ENCODE measurements at places on chromosomes 16 and 17.
A peak's percentile ranks its signal among the peaks of the same experiment; 100 is the strongest.

DNA sequence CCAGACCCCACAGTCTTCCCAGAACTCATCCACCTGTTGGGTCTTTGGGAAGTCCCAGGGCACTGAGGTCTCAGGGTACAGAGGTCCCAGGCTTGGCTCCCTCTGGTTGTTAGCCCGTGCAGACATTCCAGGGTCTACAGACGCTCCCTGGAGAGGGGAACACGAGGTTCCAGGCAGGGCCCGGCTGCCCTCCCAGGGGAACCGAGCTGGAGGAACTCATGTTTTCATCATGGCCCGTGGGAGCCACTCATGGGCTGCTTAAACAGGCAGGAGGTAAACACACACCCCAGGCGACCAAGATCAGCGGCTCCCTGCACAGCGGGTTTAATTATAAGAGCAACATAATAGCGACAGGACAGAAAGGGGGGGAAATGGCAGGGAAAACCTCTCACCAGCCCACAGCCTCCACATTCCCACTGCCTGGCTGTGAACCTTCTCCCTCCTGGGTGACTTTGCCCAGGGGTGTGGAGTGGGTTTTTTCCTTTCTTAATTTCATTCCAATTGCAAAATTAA is 36.5 kb downstream of the TRARG1 start:
- DNase-seq, result no peak

DNA sequence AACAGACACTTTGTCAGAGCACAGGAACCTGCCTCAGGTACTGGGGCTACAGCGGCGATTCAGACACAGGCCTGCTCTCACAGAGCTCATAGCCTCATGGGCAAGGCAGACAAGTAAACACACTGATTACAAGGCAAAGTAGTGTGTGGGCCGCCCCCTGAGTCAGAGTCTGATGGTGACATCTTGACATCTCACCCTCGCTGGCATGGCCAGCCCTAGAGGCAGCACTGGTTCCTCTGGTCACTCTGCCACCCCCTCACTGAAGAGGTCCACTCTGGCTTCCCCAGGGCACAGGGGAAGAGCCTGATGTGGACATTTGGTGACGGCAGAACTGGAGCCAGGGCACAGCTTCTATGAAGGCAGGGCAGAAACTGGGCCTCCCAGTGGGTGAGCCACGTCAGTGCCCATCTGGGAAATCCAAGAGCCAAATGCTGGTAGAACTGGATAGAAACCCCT is 32.9 kb upstream of the TOB1 start:
- DNase-seq, result no peak

DNA sequence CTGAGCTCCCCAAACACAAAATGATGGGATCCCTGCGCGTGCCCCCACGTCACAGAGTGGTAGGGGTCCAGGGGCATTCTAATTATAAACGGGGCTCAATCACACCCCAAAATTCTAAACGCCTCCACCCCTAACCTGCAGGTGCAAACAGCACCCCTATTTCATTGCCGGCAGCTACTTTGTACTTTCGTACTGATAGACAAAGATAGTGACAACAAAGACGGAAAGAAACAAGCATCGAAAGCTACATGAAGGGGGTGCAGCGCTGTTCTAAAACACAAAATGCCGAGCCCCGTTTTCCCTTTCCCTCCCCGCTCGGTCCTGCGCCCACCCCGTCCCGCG is 13.9 kb downstream of the MIS12 start:
- DNase-seq, result no peak

GRCh38 chr17:34352191-34352590 is 4.1 kb upstream of the CCL13 start:
- DNase-seq, result no peak

DNA sequence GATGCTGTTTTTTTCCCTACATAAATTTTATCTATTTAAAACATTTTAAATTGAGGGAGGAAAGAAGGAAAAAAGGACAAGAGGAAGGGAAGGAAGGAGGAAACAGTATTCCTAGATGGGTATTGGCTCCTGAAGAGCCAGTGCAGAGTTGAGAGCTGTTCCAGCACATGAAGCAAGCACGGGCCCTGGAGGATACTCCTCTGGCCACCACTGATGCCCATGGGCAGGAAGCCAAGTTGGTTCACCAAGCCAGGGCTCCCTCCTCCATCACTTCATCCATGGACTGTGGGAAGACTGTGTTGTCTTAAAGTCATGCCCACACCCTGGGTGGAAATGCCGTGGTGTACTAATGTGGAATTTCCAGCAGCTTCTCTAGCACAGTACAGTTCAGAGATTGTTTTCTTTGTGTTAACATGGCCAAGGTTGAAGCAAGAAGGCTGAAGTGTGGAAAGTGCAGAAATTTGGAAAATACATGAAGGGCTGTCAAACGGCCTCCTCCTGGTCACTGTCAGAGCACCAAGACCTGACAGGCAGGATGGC is 23.9 kb upstream of the NOS2 start:
- DNase-seq, result no peak

DNA sequence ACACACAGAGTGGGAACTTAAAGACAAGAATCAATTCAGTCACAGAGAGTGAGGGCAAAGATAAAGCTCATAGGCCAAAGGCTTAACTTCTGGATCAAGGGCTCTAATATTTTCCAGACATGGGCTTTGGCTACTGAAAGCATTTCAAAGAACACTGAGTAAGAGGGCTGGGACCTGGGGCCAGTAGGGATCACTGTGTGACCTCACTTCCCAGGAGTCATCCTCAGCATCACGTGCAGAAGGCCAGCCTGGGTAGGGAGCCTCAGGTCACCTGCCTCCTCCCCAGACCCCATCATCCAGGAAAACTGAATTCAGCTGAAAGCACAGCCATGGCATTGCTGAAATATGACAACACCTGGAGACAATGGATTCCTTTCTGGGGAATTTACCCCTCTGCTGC is 163.5 kb downstream of the RAB11FIP4 start:
- DNase-seq, result no peak

DNA sequence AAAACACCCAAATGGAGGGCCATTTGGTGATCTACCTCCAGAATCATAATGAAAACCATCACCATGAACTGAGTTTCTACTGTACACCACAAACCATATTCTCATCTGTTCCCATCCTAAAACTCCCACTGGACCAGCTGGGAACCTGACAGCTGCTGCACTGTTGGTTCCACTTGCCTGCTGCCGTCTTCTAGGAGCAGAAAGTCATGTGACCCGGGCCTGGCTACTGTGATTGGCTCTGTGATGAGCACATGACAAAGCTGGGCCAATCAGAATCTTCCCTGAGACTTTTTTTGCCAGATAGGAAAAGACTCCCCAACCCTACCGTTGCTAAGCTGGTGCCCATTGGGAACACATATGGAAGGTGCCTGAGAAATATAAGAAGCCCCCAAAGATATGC is 264.2 kb downstream of the MRTFB start:
- no peak for DNase-seq

GRCh38 chr17:44385287-44386181 is 3.9 kb downstream of the ITGA2B start:
- DNase-seq, result peak; percentile 86

DNA sequence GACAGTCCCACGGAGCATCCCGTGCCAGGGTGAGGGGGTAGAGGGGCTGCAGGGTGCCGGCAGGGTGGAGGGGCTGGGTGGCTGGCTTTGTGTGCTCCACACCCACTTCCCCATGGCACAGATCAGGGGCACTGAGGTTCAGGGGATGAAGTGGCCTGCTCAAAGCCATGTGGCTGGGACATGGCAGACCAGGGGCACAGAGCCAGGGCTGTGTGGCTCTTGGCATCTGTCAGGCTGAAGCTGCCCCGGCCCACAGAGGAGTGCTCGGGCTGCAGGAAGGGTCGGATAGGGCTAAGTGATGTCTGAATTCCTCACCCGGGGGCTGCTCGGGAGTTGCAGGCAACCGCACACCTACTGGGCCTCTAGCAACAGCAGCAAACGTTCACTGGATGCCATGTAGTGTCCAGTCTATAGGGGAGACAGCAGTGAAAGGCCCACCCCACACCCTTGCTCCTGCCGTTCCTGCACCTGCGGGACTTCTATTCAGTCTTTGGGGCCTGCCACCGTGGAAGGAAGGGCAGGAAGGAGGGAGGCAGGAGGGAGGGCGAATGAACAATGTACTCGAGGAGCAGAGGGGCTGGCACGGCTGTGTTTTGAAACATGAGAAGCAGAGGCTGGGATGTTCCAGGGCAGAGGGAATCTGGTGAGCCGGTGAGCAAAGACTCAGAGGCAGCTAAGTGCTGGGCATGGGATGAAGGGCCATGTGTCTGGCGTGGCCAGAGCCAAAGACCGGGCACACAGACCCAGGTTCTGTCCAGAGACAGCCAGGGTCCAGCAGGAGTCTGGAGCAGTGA is 15.1 kb downstream of the SLC5A10 start:
- DNase-seq, result no peak

- DNase-seq, result no peak
These were observed 31.4 kb downstream of the EPN2 start for GRCh38 chr17:19268611-19269010.

DNA sequence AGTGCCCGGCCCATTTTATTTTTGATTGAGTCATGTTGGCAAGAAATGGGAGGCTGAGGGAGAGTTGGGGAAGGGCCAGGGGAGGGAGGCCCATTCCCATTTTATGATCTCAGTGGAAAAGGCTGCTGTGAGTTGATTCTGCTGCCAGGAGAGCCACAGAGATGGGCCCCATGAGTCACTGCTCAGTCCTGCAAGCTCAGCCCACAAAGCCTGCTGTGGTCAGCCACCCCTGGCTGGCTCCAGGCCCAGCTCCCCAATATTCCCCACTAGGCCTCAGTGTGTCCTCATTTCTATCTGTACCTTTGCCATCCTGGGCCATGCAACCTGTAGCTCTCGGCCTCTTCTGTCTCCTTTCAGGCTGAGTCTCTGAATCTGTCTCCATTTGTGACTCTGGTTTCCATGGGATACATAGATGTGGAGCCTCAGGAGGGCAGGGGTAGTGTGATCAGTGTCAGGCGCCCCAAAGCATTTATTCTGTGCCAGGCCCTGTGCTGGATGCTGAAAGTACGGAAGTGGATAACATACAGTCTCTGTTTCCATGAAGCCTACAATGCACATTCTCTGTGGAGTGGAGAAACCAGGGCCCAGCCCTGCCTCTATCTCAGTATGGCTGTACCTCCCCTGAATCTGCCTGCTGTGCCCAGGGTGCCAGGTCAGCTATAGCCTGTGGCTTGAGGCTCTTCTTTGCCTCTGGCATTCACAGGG is 1.9 kb upstream of the PLEKHG4 start:
- DNase-seq, result no peak

DNA sequence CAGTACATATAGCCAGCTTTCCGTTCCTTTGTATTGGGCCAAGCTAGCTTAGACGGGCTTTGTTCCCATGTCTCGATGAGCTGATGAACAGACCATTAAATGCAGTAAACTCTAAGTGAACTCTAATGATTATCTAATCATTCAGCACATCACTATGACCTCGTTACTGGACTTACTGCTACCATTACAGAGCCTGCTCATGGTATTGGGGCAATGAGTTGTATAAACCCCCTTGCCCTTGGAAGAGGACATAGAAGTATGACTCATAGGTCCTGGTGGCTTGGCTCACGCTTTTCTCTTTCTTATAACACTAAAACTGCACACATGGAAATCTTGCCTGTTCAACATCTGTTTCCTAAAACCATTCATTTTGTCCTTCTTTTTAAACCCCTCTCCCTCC is 93.6 kb upstream of the DYNLRB2 start:
- no peak for DNase-seq

- DNase-seq, result peak; percentile 32
These were observed 3.7 kb downstream of the KLHDC4 start for GRCh38 chr16:87762071-87762571.

- DNase-seq, result no peak
These were observed 51.8 kb downstream of the CYB5D2 start for GRCh38 chr17:4194796-4195195.

GRCh38 chr16:67767953-67768352 is 38.4 kb downstream of the RANBP10 start:
- DNase-seq, result no peak

- no peak for DNase-seq
These were observed 5.8 kb downstream of the PDK2 start for GRCh38 chr17:50100921-50101345.

- peak; percentile 31 for DNase-seq
These were observed 72.9 kb downstream of the MRM1 start for GRCh38 chr17:36674278-36674650.

GRCh38 chr17:9473711-9474110 is 101.9 kb downstream of the STX8 start:
- no peak for DNase-seq

GRCh38 chr16:89105599-89106151 is 12.0 kb downstream of the ACSF3 start:
- peak; percentile 15 for DNase-seq

Data from activated T-cell treated with anti-CD3 and anti-CD28 coated beads, Interleukin-2, amount 50 U/mL, for 1 hour (primary cell).